NCI-H446 (cell line): ENCODE measurements at places on chromosomes 12 and 14.
A peak's percentile ranks its signal among the peaks of the same experiment; 100 is the strongest.

DNA sequence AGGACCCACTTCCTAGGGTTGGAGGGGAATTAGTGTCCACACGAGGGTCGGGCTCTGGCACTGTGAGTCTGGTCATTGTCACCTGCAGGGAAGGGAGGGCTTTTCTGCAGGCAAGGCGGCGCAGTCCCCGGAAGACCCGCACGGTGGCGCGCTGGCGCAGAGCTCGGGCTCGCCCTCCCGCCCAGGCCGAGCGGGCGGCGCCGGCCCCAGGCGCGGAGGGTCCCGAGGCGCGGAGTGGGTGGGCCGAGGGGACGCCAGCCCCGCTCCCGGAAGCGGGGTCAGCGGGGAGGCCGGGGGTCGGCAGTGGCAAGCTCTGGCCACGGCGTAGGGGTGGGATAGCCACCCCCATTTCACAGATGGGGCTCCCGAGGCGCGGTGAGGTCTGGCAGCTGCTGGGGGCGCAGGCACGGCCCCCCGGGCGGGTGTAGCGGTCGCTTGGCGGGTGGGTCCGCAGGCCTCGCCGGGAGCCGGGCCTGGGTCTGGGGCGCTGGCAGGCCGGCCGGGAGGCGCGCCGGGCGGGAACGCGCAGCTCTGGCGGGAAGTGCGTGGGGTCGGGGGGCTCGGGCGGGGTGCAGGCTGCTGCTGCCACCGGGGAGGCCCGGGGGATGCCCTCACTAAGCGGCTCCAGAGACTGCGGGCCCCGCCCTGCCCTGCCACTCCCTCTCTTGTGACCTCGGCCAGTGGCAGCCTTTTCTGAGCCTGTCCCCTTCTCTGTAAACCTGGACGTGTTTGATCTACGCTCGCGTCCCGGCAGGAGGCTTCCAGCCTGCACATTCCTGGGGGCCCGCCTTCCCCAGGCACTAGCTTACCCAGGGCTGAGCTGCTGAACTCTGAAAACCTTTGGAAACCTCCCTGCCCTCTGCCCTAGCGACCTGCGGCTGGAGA is 46.1 kb downstream of the CYP46A1 start:
- DNase-seq = no peak

DNA sequence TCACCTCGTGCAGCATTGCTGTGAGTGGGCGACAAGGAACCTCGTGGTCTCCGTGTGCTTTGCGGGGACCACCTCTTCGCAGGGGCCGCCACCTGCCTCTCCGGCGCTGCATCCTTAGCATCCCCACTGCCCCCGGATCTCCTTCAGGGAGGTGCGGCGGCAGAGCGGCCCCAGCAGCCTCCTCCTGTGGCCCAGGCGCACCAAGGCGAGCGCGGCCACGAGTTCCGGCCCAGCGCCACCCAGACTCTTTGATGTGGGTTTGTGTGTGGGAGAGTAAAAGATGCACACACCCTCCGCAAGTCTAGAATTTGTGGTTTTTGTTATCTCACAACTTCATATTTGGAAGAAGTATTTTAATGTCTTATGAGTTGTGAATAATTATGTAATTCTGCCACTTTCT is 118.8 kb upstream of the DIO3 start:
- no peak for DNase-seq

GRCh38 chr12:31479516-31480210 is 111.3 kb downstream of the DENND5B start:
- DNase-seq = no peak

- peak; percentile 90 for DNase-seq
These were observed 93.3 kb downstream of the NINJ2 start for GRCh38 chr12:569803-570434.

DNA sequence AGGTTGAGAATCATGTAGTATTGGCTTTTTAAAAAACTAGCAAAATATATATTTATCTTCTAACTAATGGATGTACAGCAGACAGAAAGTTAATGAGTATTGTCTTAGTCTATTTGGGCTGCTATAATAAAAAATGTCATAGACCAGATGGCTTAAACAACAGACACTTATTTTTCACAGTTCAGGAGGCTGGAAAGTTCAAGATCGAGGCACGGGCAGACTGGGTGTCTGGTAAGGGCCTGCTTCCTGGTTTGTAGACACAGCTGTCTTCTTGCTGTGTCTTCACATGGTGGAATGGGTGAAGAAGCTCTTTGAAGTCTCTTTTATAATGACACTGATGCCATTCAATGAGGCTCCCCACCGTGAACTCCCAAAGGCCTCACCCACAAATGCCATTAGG is 70.1 kb upstream of the KRR1 start:
- no peak for DNase-seq

GRCh38 chr12:75471902-75472890 is 8.4 kb upstream of the GLIPR1 start:
- no peak for DNase-seq

DNA sequence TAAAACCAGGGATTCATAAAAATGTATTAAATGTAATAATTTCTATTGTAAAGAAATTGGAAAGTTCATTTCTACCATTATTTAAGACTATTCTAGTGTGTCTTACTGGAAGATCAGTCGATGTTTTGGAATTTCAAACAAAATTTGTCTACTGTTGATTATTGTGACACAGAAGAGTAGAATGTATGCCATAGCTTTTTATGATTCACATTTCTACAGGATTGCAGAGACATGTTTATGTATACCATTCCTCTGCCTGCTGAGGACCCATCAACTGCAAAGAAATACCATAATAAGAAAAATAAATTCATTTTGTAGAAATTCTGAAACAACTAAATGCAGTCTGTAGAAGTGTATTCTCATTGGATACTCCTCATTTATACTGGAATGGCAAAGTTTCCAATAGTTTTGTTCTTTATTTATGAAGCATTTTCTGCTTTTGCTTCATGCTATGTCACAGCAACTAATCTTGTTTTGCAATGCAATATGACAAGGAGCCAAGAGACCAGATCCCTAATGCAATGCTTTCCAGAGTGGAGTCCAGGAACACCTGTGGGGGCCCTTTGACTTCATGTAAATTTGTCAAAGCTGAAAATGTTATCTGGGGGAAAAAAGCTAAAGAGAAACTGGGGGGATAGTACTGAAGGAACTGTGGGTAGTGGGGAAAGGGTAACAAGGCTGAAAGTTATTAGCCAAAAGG is 172.9 kb upstream of the LRIG3 start:
- DNase-seq = no peak

- no peak for DNase-seq
These were observed 5.5 kb upstream of the HOXC9 start for GRCh38 chr12:53994264-53995001.
